Right renal cortex interstitium (tissue), 3 donors: ENCODE measurements at places on chromosomes 12 and 14. TPM values are rescaled to one million over a fixed set of nuclear protein-coding genes. Genes with fewer than 3 reads are reported as not detected.

The FOXN4 gene
- polyA plus RNA-seq, result 1.3 TPM

The NFATC4 gene
- 49.7 TPM for polyA plus RNA-seq

The B4GALNT1 gene
- polyA plus RNA-seq, result 0.75 TPM

The A2ML1 gene
- 0.11 TPM for polyA plus RNA-seq

The HOTAIR gene
- 2.9 TPM for polyA plus RNA-seq

The GOLT1B gene
- polyA plus RNA-seq, result 36.6 TPM

The CACNB3 gene
- polyA plus RNA-seq, result 40.3 TPM

The CLEC6A gene
- polyA plus RNA-seq, result 0.13 TPM

The C1S gene
- polyA plus RNA-seq, result 49.2 TPM

The GUCY2C gene
- 0.60 TPM for polyA plus RNA-seq

The GLIPR1 gene
- 14.6 TPM for polyA plus RNA-seq

The LTBP2 gene
- polyA plus RNA-seq, result 2.0 TPM

The SLCO1C1 gene
- polyA plus RNA-seq, result 0.71 TPM

The PDZRN4 gene
- 5.7 TPM for polyA plus RNA-seq

The CLEC9A gene
- 0.51 TPM for polyA plus RNA-seq

DNA sequence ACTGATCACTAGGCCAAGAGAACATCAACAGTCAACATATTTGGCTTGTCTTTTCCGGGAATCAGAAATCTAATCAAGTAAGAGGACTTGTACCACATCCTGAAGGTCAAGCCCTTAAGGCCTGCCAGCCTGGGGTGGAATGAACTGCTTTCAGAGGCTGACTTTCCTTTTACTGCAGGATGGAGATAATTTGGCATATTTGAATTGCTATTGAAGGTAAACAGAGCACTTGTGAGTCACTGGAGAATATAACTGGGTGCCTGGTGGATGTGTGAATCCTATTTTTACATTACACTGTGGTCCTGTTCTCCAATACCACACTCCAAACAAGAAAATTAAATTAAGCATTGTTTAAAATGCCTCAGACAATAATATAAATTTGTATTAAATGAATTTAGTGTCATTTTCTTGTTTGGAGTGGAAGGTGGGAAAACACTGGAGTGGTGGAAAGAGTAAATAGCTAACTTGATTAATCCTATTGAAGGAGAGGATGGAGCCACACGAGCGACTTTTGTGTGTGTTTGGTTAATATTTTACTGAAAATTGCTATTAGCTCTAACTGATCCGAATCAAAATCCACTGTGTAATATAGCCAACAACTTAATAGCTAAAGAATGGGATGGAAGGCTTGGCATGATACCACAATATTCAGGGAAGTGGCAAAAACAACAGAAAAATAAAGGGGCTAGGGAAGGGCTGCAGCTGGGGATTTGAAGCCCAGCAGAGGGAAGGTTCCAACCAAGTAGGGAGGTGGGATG lies 89.4 kb downstream of the OTX2 start:
- no peak for DNase-seq

GRCh38 chr14:41986083-41986645 lies 379.5 kb downstream of the LRFN5 start:
- DNase-seq, result no peak

DNA sequence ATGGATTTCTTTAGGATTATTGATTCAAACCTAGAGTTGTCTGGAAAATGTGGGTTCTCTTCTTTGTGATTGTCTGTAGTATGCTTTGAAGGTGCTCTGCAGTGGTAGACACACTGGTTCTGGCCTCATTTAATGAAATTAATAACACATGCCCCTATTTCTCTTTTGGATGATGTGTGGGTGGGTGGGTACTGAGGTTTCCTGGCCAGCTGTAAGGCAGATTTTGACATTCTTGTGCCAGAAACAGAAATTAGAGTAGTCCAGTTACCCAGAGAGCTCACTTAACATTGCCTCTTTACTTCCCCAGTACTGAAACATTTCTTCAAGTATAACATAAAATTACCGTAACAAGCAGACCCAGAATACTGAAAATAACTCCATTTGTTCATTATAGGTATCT lies 14.4 kb downstream of the TSFM start:
- DNase-seq, result no peak

GRCh38 chr14:71466251-71466650 lies 466.0 kb upstream of the RGS6 start:
- no peak for DNase-seq

DNA sequence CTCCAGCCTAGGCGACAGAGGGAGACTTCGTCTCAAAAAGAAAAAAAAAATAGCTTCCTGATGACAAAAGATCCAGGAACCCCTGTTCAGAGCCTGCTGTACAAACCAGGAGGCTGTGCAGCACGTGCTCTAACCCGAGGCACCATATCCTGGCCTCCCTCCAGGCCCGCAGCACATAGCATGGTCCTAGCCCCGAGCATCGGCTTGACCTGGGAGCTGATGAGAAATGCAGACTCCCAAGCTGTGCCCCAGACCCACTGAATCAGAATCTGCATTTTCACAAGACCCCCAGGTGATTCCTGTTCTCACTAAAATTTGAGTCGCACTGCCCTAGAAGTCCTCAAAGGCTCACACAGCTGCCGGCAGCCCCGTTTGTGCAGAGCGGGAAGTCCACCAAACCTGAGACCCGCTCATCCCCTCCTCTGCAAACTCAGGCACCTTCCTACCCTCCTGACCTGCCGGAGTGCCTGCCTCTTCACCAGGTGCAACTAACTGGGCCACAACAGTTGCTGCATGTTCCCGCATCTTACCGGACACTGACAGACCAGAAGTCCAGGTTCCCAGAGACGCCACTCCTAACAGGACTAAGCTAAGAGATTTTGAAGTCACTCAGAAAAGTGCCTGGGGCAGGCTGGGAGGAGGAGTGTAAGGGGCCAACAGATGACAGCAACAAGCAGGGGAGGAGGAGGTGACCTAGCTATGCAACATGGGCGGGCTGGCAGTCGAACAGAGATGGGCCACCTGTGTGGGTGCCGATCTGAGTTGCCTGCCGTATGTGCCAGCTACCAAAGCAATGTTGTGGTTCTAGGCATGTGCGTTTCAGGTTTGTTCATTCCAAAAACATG lies 24.0 kb upstream of the RIN3 start:
- no peak for DNase-seq

- DNase-seq, result peak; percentile 25
Observed at GRCh38 chr12:29591140-29592020, 93.9 kb upstream of the OVCH1 start.

GRCh38 chr12:62686938-62687337 lies 220.3 kb downstream of the MON2 start:
- no peak for DNase-seq

GRCh38 chr14:89276424-89276975 lies 140.5 kb downstream of the FOXN3 start:
- DNase-seq, result no peak

DNA sequence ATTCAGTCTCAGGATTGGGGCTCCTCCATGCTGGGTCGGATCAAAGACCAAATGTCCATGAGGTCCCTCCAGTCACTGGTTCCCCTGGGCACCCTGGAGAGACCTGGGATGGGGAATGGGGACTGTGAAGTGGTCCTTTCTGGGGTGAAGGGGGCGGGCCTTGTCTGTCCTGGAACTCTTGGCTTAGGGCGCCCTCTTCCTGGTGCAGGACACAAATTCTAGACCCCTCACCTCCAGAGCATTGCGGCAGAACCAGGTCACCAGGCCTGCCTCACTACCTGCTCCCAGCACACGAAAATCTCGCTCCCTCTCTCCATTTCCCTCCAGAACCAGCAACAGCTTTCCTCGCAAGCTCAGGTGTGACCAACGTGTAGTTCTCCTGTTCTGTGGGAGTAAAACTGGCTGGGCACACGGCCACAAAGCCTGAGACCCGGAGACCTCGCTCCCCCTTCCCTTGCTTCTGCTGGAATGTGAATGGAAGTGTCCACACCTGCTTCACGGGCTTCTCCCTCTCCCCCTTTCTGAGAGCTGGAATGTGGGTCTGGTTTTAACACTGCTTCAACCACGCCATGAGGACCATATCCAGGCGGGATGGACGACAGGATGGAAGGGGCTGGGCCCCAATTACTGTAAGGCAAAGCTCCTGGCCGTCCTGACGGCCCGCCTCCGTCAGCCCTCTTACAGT lies 112.7 kb downstream of the SCARB1 start:
- DNase-seq, result no peak

GRCh38 chr14:64746298-64747250 lies 42.4 kb downstream of the PLEKHG3 start:
- no peak for DNase-seq

DNA sequence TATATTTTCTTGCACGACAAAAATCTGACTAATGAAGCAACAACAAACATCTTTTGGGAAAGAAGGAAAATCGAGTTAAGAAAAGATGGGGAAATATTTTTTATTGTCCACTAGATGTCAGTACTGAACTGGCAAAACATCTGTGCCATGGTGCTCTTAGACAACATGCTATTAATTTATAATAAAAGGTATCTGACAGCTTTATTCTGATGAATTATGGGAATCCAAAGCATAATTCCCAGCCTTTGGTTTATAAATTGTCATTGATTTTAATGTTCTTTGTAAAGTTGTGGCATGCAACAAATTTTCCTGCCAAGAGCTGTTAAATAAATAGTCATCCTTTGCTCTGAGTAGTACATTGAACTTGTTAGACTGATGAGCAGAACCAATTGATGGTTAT lies 231.2 kb downstream of the ETNK1 start:
- no peak for DNase-seq

- no peak for DNase-seq
Observed at GRCh38 chr14:69043596-69044260, 64.6 kb upstream of the ACTN1 start.

DNA sequence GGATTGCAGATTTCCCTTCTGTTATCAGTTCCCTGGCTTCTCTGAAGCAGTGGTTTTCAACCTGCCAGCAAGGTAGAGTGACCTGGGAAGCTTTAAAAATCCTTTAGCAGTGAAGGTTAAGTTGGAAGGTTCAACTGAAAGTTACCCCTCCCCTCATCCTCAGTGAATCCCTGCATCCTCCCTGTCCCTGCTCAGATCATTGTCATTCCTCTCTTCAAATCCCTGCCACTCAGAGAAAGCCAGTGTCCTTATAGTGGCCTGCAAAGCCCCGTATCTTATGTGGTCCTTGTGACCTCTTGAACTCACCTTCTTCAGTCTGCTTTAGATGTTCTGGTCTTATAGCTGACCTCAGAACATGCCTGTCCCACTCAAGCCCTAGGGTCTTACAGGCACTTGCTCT lies 53.6 kb downstream of the PPM1A start:
- no peak for DNase-seq

DNA sequence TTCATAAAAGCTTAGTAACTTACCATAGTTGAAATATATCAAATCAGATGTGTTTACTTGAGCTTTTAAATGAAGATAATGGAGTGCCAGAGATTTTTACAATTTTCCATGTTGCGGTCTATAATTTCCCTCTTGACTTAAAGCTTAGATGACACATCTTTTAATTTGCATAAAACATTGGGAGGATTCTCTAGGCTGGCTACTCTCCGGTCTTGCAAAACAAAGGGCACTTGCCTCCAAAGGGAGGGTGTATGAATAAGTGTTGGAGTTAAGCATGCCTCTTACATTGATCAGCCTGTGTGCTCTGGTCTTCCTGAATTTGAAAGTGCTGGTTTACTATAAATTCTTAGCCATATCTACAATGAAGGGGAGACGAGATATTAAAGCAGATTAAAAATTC lies 336.4 kb upstream of the NAV3 start:
- no peak for DNase-seq

DNA sequence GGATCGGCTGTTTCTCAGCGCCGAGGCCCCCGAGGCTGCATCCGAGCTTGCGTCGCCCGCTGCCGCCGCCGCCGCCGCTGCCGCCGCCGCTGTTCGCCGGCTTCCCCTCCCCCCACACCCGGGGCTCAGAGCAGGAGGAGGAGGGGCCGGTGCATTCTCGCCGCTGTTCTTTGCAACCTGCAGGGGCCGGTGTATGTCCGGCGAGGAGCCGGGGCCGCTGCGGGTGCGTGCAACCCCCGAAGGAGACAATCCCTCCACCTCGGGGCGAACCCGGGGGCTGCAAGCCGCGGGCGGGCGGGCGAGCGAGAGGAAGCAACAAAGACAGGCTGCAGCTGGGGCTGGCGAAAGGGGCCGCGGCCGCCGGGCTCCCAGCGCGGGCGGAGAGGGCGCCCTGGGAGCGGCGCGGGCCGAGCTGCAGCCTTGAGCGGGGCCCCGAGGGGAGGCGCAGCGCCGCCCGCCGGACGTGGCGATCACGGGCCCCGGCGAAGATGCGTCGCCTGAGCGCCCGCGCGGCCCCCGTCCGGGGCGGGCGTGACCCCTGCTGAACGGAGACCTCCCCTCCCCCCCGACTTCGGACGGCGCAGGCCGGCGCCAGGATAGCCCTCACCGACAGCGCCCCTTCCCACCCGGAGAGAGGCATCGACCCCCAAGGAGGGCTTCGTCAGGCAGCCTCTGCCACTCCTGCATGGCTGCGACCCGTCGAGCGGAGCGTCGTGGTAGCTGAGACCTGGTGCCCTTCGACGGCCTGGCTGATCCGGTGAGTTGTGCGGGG lies 702 bp downstream of the FAM222A start:
- no peak for DNase-seq

DNA sequence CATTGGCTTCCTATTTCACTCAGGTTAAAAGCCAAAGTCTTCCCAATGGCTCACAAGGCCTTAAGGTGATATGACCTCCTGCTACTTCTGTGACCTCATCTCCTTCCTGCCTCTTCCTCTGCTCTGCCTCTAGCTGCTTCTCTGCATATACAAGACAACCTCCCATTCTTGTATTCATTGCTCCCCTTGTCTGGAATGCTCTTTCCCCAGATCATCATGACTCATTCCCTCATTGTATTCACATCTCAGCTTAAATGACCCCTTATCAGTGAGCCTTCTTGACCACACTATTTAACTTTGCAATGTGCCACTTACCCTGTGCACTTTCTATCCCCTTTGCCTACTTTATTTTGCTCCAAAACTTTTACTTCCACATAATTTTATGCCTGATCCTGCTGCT lies 90.2 kb downstream of the PPP1R12A start:
- no peak for DNase-seq

DNA sequence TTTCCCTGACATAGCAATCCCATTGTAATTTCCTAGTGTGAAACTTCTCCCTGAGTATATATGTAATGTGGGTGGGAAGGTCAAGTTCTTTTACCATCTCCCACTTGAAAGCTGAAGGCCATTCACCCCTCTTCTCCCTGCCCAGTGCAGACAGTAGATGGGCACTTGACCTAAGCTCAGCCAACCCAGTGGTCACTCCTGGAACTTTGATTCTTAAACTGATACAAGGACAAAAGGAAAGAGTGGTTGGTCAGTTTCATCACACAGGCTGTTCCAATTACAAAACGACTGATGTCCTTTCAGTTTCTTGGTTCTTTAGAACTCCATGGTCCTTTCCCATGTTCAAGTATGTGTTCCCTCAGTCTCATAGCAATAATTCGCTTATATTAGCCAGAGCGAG lies 8.4 kb upstream of the APOLD1 start:
- DNase-seq, result no peak

DNA sequence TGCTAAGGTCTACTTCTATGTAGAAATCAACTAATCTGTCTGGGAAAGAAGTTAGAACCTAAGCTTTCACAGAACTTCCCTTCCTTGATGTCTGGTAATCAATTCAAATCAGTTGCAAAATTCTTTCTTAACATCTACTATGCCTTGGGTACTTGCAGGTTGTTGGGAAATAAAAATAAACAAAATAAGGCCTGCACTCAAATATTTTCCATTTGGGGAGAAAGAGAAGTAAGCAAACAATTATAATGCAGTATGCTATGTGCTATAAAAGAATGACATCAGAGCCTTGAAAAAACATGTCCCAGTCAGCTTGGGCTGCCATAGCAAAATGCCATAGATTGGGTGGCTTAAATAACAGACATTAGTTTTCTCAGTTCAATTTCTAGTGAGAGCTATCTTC lies 425.9 kb upstream of the DCN start:
- DNase-seq, result no peak

GRCh38 chr12:112419297-112420133 lies 768 bp downstream of the PTPN11 start:
- DNase-seq, result no peak
